ENCODE measurements at places on chromosomes 5 and 9.

GRCh38 chr9:37988041-37988440 is 81.0 kb downstream of the SHB start:
- H3K36me3 ChIP-seq = no peaks in the 10 kb centered on the region
- H3K4me1 ChIP-seq = peaks cover 66% of the 10 kb centered on the region
- H3K4me3 ChIP-seq = no peak overlapping the region
- peak overlapping the region; percentile 67 for H3K27ac ChIP-seq
- H3K27me3 ChIP-seq = no peaks in the 10 kb centered on the region

GRCh38 chr9:108956022-108956630 is 21.9 kb downstream of the ABITRAM start:
- H3K36me3 ChIP-seq = no peaks in the 10 kb centered on the region
- DNase-seq = no peak
- no peak overlapping the region for H3K27ac ChIP-seq
- no peaks in the 10 kb centered on the region for H3K4me1 ChIP-seq

DNA sequence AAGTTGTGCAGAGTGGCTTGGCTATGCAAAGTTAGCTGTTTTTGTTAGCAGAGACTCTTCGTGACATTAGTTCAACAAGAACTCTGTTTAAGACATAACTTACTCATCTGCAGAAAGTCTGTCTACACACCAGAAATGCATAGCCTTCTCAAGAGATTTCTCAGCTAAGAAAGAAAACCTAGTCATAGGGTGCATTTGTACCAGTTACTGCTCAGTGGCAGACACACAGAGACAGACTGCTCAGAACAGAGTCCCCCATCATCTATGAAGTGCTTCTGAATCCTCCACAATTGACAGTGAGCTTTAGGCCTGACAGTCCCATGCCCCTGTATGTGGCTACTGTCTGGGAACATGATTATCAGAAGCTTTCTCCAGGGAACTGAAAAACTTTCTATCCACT is 56.1 kb upstream of the IFNK start:
- H3K4me3 ChIP-seq = no peak overlapping the region
- H3K27me3 ChIP-seq = no peaks in the 10 kb centered on the region
- no peaks in the 10 kb centered on the region for H3K4me1 ChIP-seq
- H3K27ac ChIP-seq = no peak overlapping the region
- DNase-seq = no peak

DNA sequence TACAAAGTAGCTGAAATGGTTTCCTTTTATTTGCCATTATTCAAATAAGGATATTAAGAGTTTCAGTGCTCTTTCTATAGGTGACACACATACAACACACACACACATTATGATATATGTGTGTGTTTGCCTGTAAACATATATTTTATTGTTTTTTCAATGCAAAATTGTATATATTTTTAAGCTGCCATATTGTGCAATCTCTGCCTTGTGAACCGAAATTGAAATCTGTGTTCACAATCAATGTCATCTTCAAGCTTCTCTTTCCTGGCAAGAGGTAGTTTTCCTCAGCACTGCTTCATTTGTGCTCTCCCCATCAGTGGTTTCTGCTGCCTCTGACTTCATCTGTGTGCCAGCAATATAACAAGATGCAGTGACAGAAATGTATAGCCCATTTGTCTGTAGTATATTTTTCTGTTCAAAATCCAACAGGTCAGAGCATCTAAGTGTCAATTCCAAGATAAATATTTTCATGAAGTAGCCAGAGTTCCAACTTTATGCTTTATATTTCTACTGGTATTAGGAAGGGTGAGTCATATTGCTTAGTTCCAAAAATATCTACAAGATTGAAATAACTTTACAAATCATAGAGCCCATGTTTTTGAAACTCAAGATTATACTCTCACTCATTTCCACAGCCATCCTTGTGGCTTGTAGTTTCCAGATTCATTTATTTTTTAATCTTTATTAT is 1704.8 kb upstream of the CDH9 start:
- H3K27ac ChIP-seq = no peak overlapping the region
- no peaks in the 10 kb centered on the region for H3K36me3 ChIP-seq
- no peak for DNase-seq
- no peaks in the 10 kb centered on the region for H3K4me1 ChIP-seq
- H3K4me3 ChIP-seq = no peak overlapping the region
- no peaks in the 10 kb centered on the region for H3K27me3 ChIP-seq

DNA sequence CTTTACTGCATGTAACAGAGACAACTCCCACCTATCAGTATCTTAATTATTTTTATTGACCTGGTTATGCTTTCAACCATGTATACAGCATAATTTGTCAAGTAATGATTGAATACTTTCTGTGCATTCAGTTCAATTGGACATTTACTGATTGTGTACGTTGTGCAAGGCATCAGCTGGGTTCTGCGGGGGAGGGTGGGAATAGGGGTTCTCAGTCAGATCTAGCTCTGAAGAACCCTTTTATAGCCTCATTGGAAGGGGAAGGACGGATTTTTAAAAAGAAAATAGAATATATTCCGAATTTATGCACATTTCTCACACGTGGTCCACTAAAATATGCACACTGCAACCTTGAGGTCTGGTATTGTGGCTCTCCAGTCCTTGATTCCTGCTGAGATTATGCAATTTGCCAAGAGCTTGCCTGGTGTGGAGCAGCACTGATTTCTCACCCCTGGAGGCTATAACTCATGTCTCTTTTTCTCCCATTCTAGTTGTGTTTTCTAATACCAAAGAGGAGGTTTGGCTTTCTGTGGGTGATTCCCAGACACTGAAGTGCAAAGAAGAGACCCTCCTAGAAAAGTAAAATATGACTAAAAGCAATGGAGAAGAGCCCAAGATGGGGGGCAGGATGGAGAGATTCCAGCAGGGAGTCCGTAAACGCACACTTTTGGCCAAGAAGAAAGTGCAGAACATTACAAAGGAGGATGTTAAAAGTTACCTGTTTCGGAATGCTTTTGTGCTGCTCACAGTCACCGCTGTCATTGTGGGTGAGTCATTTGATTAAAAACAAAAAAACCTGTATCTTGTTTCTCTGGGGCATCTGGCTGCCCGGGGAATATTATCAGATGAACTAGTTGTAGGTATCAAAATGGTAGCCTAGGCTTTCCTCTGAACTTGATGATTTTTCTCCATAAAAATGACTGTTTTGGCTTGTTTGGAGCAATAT is 1.7 kb downstream of the SLC1A3 start:
- no peaks in the 10 kb centered on the region for H3K27me3 ChIP-seq
- peak overlapping the region; percentile 31 for H3K27ac ChIP-seq
- peaks cover 5% of the 10 kb centered on the region for H3K36me3 ChIP-seq
- peak; percentile 56 for DNase-seq
- H3K4me3 ChIP-seq = peak overlapping the region; percentile 71
- H3K4me1 ChIP-seq = peaks cover 23% of the 10 kb centered on the region

GRCh38 chr9:6471231-6471850 is 58.3 kb downstream of the UHRF2 start:
- no peak for DNase-seq
- no peak overlapping the region for H3K4me3 ChIP-seq
- no peaks in the 10 kb centered on the region for H3K27me3 ChIP-seq
- H3K36me3 ChIP-seq = peaks cover 4% of the 10 kb centered on the region
- peaks cover 4% of the 10 kb centered on the region for H3K4me1 ChIP-seq

- no peaks in the 10 kb centered on the region for H3K36me3 ChIP-seq
- no peak overlapping the region for H3K4me3 ChIP-seq
- no peaks in the 10 kb centered on the region for H3K27me3 ChIP-seq
- no peak for DNase-seq
- H3K27ac ChIP-seq = no peak overlapping the region
These were observed 101.5 kb upstream of the GPBP1 start for GRCh38 chr5:57072218-57072892.

GRCh38 chr5:15785531-15785981 is 285.6 kb downstream of the FBXL7 start:
- H3K27me3 ChIP-seq = no peaks in the 10 kb centered on the region
- H3K4me3 ChIP-seq = no peak overlapping the region
- H3K36me3 ChIP-seq = no peaks in the 10 kb centered on the region
- DNase-seq = no peak

- H3K36me3 ChIP-seq = no peaks in the 10 kb centered on the region
- H3K4me3 ChIP-seq = no peak overlapping the region
- H3K27ac ChIP-seq = no peak overlapping the region
- no peak for DNase-seq
- H3K27me3 ChIP-seq = no peaks in the 10 kb centered on the region
- H3K4me1 ChIP-seq = no peaks in the 10 kb centered on the region
These were observed 803.4 kb upstream of the CDH10 start for GRCh38 chr5:25448190-25448621.

DNA sequence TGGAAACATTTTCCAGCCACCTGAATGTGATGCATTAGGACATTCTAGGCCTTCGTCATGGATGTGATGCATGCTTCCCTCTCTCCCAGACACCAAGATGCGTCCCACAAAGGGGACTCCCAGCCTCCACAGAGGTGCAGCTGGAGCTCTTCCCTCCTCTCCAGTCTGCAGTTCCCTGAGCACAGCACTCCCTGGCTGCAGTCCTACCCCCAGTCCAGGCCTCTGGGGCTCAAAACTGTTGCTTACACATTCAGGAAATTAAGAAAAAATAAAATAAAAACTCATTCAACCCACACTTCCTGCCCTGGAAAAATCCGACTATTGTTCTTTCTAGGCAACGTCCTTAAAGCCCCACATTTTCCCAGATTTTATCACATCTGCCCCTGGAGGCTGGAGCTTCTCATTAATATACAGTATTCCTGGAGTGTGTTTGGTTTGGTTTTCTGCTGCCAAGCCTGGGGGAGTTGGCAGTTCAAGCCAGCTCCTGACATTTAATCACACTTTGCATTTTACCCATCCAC is 78.4 kb upstream of the ICE1 start:
- DNase-seq = peak; percentile 71
- no peak overlapping the region for H3K4me3 ChIP-seq
- no peaks in the 10 kb centered on the region for H3K27me3 ChIP-seq
- peaks cover 36% of the 10 kb centered on the region for H3K4me1 ChIP-seq

DNA sequence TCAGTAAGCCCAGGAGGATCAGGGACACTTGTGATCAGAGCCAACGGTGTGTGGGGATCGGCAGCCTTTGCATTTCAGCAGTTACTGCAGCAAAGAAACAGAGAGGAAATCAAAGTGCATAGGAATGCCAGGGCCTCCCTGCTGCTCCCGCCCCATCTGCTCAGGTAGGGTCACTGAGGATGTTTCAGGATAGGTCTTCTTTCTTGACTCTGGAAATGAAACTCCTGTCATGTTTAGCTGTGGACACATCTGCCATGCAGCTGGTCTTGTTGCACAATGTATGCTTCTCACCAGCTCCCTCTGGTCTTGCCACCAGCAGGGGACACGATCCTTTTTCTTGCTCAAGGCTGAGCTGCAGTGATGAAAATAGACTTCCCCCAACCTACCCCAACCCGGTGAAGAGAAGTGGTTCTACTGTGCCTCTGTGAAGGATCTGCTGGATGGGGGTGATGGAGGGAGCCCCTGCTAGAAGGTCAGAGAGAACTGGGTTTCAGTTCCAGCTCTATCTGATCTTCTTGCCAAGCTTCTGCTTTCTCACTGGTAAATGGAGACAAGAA is 185.2 kb upstream of the KLF4 start:
- H3K4me3 ChIP-seq = no peak overlapping the region
- no peaks in the 10 kb centered on the region for H3K36me3 ChIP-seq
- H3K27me3 ChIP-seq = no peaks in the 10 kb centered on the region
- no peak overlapping the region for H3K27ac ChIP-seq
- H3K4me1 ChIP-seq = no peaks in the 10 kb centered on the region

DNA sequence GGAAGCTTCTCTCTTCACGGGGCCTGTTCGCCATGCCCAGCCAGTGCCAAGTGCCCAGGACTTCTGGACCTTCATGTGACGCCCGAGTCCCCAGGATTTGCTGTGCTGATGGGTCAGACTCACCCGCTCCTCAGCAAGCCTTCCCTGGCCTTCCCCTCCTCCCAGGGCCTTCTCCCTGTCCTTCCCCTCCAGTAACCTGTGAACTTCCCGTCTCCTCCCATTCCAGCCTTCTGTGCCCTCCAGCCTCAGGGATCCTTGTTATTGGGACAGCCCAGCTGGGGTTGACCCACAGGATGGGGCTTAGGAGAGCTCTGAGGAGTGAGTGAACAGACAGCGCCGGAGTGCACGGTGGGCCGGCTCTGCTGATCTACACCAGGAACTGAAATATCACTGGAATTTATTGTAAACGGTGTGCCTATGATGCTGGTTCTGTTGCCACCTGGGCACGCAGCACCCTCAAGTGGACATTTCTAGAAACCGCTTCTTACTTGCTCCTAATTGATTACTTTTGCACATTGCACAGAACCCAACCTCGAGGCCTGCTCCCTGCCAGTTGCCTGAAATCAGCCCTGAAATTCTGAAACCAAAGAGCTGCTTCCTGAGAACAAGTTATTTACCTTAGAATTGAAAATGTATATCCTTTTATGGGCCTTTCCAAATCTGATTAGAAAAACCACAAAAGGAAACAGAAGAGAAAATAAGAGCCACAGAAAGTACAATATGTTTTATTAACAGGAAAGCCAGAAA is 1.5 kb downstream of the SPAAR start:
- H3K4me1 ChIP-seq = peaks cover 36% of the 10 kb centered on the region
- no peaks in the 10 kb centered on the region for H3K27me3 ChIP-seq
- no peaks in the 10 kb centered on the region for H3K36me3 ChIP-seq
- H3K27ac ChIP-seq = peak overlapping the region; percentile 50
- H3K4me3 ChIP-seq = no peak overlapping the region

- H3K36me3 ChIP-seq = no peaks in the 10 kb centered on the region
- DNase-seq = no peak
- peaks cover 11% of the 10 kb centered on the region for H3K4me1 ChIP-seq
- no peaks in the 10 kb centered on the region for H3K27me3 ChIP-seq
- H3K27ac ChIP-seq = peak overlapping the region; percentile 53
These were observed 12.9 kb upstream of the OLFM1 start for GRCh38 chr9:135074354-135075233.

- H3K27ac ChIP-seq = no peak overlapping the region
- DNase-seq = no peak
- no peak overlapping the region for H3K4me3 ChIP-seq
- H3K4me1 ChIP-seq = peaks cover 24% of the 10 kb centered on the region
These were observed 66.4 kb downstream of the NFIB start for GRCh38 chr9:14247577-14247976.

- H3K27ac ChIP-seq = no peak overlapping the region
- peaks cover 5% of the 10 kb centered on the region for H3K4me1 ChIP-seq
- H3K36me3 ChIP-seq = no peaks in the 10 kb centered on the region
- no peak overlapping the region for H3K4me3 ChIP-seq
- DNase-seq = no peak
- H3K27me3 ChIP-seq = no peaks in the 10 kb centered on the region
These were observed 65.8 kb upstream of the COL5A1 start for GRCh38 chr9:134575901-134576176.

DNA sequence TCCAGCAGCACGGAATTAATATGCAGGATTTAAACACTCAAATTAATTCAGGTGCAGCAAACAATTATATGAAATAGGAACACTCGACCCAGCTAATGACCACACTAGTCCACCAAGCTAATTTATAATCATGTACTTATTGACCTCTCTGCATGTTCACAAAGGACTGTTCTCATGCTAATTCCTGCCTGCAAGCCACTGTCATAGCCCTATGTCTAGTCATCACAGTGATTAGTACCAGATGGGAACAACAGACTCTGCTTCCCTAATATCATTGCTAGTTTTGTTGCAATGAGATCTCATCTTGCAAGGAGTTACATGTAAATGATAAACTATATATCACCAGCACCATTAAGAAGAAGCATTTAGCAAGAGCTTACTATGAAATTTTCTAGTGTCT is 553.0 kb upstream of the GRAMD2B start:
- DNase-seq = no peak
- no peaks in the 10 kb centered on the region for H3K4me1 ChIP-seq
- no peak overlapping the region for H3K4me3 ChIP-seq
- H3K27me3 ChIP-seq = no peaks in the 10 kb centered on the region
- no peak overlapping the region for H3K27ac ChIP-seq
- H3K36me3 ChIP-seq = no peaks in the 10 kb centered on the region

GRCh38 chr5:89878140-89879132 is 531.1 kb downstream of the CETN3 start:
- peaks cover 9% of the 10 kb centered on the region for H3K4me1 ChIP-seq
- H3K27me3 ChIP-seq = no peaks in the 10 kb centered on the region
- no peak overlapping the region for H3K4me3 ChIP-seq
- H3K27ac ChIP-seq = no peak overlapping the region
- H3K36me3 ChIP-seq = no peaks in the 10 kb centered on the region

All from A673 (cell line).